ENCODE measurements at places on chromosomes 6 and 20.
A peak's percentile ranks its signal among the peaks of the same experiment; 100 is the strongest.

DNA sequence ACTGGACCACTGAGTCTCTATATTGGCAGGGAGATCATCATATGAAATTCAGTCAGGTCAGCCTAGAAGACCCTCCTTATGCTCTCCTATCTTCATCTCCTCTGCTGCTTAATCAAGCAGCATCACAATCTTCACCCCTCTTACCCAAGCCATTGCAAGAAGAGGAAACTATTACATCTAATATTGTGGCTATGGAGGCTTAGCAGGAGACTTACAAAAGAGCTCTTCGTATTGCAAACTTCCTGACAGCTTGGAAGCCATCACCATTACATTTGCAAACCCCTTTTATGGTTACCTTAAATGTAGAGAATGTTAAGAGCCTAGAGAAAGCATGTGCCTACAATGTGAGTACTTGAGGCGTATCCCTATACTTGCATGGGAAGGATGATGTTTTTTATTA is 87.2 kb upstream of the STXBP5 start:
- no peak for DNase-seq

DNA sequence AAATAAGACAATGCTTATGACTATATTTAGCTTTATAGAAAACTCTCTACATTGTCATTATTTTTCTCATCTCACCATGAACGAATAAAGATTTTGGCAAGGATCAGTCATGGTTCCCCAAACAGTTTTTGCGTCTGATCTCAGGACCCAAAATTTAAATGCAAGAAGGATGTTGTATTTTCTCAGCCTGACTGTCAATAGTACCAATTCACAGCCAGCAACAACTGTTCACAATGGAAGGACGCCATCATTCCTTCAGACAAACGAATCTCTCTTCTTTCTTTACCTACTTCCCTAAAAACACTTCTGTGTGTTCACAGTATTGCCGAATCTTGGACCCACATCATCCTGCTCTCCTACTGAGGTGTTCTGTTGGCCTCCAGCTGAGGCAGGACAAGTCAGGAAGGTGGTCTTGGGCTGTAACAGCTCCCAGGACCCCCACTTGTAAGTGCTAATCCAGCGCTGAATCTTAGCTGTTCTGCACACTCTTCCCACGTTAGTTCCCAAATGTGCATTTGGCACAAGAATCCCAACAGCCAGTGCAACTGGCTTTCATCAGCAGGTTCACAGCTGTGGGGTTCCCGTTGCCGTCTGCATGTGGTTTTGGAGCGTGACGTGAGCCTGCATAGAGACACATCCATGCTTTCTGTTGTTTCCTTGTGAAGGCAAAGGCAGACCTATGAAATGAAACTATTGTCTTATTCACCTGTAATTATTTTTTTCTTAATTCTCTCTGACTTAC is 600.0 kb downstream of the QKI start:
- no peak for DNase-seq

- peak; percentile 54 for DNase-seq
Measured at GRCh38 chr20:10715035-10715434, 41.2 kb upstream of the JAG1 start.

DNA sequence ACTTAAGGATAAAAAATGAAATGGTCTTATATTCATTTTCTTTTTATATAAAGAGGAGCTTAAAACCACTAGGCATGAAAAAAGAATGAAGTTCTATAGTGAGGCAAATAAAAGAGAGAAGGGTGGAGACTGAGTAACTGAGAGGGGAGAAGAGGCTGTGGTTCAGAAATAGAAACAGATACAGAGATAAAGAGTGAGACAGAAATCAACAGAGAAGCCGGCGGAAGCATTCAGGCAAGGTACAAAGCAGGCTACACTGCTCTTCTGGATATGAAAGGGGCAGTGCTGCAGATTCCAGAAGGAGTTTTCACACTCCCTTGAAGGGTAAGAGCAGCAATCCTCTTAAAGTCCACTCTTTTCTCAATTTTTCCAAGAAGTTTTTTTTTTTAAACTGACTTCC is 29.9 kb downstream of the NFATC2 start:
- DNase-seq, result no peak

DNA sequence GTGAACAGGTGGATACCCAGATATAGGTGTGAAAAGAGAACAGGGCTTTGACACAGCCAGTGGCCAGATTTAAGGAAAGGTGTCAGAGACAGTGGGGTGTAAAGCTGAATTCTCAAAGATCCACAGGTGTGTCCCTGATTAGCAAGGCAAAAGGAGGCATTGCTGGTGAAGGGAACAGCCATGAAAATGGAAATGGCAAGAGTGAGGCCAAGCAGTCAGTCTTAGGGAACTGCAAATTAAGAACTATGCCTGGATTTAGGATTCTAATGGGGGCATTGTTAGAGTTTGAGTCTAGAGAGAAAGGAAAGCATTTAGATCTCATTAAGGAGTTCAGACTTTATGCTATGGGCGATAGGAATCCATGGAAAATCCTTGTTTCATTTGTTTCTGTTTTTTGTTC is 789.2 kb downstream of the MAFB start:
- no peak for DNase-seq

DNA sequence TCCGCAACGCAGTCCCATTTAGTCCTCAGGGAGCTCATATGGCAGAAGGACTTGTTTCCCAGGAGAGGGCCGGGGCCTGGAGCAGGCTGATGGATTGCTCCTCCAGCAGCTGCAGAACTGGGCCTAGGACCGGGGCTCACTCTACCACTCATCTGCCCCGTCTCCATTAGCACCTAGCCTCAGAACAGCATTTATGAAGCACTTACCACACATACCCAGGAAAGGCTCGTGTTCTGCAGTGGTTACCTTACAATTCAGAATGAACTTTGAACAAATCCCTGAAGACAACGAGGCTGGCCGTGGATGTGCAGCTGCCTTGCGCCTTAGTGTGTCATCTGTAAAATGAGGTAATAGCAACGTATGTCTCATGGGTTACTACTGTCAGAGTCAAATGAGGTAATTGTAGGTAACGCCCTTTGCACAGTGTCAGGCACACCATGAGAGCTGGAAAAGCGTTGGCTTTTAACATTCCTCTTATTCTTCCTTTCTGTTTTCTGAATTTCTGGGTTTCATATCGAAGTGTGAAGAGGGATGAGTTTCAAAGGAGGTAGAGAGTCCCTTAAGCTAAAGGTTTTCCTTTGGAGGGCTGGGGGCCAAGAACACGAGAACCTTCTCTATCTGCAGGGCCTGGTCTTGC is 46.3 kb upstream of the CD93 start:
- DNase-seq, result no peak

GRCh38 chr6:81751388-81752083 is 945 bp downstream of the TENT5A start:
- no peak for DNase-seq

DNA sequence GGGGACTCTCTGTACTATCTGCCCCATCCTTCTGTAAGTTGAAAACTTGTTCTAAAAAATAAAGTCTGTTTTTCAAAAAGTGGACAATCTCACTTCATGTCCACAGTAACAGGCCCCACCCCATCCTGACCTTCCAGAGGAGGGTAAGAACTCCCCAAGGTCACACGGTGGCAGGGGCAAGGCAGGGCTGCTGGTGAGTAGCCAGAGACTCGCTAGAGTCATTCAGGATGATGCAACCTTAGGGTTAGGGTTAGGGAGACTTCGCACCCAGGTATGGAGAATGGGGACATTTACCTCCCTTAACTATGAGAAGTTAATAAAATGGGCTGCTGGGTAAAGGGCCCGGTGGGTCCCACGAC is 15.4 kb downstream of the PEDS1 start:
- no peak for DNase-seq

DNA sequence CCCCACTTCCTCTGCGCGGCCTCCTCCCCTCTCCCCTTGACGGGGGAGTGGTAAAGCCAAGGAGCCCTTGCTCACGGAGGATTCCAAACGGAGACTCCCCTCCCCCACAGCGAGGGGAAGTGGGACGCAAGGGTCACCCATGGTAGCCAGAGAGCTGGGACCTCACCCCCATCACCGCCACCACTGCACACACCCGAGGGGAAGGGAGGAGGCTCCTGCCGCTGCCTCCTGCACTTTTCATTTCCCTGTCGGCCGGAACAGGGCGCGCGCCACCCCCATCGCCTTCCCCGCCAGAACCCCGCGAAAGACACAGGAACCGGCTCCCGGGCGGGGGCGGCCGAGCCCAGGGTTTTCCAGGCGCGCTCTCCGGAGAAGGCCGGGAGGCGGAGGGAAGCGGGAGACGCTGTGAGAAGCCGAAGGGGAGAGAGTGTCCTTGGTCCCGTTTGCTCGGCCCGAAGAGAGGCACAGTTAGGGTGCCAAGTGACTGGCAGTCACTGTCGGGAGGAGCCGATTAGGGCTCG is 789 bp downstream of the CCND3 start:
- DNase-seq, result no peak

GRCh38 chr6:14966906-14967711 is 278.8 kb upstream of the JARID2 start:
- no peak for DNase-seq

GRCh38 chr6:89209457-89209856 is 7.7 kb downstream of the GABRR1 start:
- DNase-seq, result no peak

GRCh38 chr6:52760105-52760765 is 3.0 kb downstream of the GSTA2 start:
- no peak for DNase-seq

- no peak for DNase-seq
Measured at GRCh38 chr6:2959909-2960719, 11.3 kb downstream of the SERPINB6 start.

GRCh38 chr20:47359530-47360296 is 3.2 kb upstream of the ZMYND8 start:
- DNase-seq, result no peak

GRCh38 chr6:45947807-45948206 is 67.9 kb downstream of the CLIC5 start:
- DNase-seq, result no peak

DNA sequence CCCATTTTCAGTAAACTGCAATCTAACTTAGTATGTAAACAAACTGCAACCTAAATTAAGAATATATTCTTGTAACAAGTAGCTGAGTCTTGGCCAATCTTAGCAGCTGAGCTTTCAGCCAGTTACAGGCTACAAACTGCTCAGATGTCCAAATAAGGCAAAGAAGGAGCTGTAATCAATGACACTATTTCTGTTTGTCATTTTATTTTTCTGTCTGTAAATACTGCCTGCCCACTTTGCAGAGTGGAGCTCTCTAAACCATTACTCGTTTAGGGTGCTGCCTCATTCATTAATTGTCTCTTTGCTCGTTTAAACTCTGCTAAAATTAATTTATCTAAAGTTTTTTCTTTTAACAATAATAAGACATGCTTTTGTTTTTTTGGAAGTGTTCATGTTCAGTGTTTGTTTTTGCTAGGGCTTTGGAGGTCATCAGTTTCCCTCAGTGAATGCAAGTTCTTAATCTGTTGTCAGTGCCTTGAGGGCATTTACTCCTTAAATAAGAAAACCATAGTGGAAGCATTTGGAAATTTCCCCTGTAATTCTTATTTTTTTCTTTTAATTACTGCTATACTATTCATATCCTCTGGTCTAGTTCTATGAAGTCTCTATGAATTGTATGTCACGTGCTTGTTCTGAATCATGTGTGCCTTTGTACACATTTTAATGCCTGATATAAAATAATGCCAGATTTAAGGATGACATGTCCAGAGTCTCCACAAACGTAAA is 3.6 kb upstream of the PRL start:
- peak; percentile 3 for DNase-seq

DNA sequence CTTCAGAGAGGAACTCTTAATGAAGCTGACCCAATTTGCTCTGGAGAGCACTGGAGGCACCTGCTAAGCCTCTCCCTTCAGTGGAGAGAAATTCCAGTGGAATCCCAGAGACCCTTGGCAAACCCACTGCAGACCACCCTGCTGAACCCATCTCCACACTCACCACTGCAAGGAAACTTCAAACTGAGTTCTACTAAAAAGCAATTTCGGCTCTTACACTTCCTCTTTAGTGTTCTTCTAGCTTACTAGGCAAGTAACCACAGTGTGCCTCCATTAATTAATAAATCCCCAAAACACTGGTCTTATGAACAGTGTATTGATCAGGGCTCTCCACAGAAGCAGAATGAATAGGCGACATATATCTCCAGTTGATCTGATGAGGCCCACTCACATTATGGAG is 43.0 kb upstream of the HLA-E start:
- no peak for DNase-seq

- no peak for DNase-seq
Measured at GRCh38 chr20:25361287-25361683, 29.4 kb downstream of the ABHD12 start.

DNA sequence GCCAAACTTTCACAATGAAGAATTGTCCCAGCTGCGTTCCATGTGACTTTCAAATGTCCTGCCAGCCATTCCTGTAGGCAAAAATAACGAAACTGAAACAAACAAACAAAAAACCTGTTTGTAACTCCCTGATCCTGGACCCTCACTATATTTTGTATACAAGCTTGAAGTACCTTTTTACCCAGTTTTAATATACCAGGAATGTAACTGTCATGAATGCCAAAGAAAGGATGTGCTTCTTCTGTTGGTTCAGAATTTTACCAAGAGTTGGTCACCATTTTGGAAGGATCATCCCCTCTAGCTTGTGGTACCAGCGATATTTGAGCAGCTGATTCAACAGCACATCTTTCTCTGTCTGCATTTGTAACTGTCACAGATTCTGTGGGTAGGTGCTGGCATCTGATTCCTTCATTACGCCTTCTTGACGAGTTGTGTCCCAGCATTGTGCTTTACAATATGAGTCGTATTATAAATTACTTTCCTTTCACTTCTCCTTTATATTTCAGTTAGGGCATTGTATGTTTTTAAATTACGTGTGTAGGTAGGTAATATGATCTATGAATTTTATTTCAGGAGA is 93.9 kb downstream of the DLGAP4 start:
- no peak for DNase-seq

DNA sequence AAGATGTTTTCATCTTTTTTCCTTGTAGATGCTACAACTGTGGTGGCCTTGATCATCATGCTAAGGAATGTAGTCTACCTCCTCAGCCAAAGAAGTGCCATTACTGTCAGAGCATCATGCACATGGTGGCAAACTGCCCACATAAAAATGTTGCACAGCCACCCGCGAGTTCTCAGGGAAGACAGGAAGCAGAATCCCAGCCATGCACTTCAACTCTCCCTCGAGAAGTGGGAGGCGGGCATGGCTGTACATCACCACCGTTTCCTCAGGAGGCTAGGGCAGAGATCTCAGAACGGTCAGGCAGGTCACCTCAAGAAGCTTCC is 101.5 kb downstream of the POPDC3 start:
- no peak for DNase-seq

DNA sequence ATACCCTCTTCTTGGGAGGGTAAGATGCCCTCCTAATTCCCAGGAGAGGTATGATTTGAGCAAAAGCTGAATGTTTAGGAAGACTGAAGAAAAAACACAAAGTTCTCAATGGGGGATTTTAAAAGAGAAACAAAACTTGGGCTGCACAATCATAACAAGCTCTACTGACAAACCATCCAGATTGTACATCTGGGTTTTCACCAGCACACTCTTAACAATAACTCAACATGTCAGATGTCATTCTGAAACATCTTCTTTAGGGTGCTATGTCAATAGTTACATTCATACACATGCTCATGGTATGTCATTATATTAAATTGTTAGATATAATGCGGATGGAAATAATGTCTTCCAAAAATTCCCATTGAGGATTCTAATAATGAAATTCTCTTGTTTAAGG is 95.1 kb downstream of the ASCC3 start:
- DNase-seq, result no peak

Data from NCI-H446 treated with DMSO at 0.1 percent for 48 hours (cell line).